AG09309 (cell line): ENCODE measurements at places on chromosomes 7 and 10.

DNA sequence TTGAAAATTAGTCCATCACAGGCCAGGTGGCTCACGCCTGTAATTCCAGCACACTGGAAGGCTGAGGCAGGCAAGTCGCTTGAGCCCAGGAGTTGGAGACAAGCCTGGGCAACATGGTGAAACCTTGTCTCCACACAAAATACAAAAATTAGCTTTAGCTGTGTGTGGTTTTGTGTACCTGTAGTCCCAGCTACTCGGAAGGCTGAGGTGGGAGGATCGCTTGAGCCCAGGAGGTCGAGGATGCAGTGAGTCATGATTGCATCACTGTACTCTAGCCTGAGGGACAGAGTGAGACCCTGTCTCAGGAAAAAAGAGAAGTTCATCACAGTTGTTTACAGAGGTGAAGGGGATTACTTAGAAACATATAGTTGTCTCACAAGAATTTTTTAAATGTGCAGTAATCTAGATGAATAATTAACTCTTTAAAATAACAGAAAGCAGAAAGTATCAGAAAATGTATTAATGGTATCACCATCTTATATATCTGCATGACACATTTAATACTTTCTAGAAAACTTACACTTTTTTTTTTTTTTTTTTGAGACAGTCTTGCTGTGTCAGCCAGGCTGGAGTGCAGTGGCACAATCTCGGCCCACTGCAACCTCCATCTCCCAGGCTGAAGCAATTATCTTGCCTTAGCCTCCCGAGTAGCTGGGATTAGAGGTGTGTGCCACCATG is 8.9 kb downstream of the LCOR start:
- no peak for DNase-seq

GRCh38 chr7:2791390-2791789 is 52.7 kb downstream of the GNA12 start:
- no peak for DNase-seq

DNA sequence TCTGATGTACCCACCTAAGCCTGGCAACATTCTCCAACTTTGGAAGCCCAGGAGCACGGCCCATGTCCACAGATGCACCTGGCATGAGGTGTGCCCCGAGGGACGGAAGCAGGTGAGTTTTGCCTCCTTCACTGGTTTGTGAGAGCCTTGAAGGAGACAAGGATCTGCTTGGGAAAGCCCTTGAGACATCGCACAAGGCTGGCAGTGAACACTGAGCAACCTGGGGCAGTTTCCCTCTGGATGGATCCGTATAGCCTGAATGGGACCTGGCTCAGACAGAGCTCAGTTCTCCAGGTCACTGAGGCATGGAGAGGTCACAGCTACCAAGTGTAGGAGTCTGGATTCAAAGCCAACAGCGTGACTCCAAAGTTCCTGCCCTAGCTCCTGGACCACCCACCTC is 8.8 kb upstream of the NUPR2 start:
- no peak for DNase-seq

DNA sequence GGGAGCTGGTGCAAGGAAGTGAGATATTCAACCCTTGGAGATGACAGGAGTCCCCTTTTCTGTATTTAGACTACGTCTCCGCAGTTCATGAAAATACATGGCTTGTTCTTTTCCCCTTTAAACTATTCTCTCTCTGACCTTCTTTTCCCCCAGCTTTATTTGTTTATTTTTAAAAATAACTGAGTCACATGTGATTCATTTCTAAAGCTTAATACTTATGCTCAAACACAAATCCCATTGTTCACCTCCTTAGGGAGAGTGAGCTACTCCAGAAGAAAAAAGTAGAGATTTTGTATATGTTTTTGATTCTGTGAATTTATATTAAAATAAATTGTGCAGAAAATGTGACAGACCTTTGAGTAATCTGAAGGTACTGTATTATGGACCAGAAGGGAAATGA is 35.9 kb upstream of the FZD1 start:
- DNase-seq = no peak

DNA sequence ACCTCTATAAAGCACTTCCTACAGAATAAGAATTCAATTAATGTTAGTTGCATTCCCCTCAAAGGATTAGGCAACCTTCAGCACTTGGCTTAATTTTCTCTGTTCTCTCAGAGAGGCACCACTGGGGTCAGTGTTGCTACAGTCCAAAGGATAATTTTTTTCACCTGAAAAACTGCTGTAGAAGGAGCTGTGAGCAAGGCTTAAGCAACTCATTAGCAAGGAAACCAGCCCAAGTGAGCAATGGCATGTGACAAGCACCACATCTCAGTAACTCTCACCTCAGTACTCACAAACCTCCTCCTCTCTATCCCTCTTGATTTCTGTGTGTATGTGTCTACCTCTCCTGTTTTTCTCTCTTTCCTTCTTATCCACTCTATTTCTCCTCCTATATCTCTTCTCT is 55.9 kb downstream of the DGKI start:
- no peak for DNase-seq

- peak; percentile 54 for DNase-seq
Observed at GRCh38 chr10:79127151-79127961, 58.6 kb downstream of the ZMIZ1 start.

- DNase-seq = no peak
Observed at GRCh38 chr10:118927321-118927720, 102.2 kb upstream of the NANOS1 start.

- no peak for DNase-seq
Observed at GRCh38 chr10:86262688-86263181, 103.9 kb downstream of the GRID1 start.

- no peak for DNase-seq
Observed at GRCh38 chr10:23968301-23968700, 240.6 kb upstream of the KIAA1217 start.

GRCh38 chr7:140722254-140722653 is 25.7 kb downstream of the NDUFB2 start:
- DNase-seq = no peak

DNA sequence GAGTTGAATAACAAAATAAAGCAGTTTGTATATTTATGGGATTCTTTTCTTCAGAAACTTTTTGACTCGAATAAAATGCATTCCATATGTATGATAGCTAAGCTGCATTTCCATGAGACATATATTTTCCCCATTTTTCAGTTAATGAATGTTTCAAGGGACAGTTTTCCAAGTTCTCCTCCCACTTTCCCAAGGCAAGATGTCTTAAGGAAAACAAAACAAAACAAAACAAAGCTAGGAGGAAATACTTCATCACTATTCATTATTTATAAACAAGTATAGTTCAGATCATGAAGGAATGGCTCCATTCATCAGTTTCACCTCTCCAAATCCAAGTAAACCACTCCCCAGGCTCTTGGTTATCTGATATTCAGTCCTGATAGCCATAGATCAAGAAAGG is 261.0 kb downstream of the WDR11 start:
- no peak for DNase-seq

DNA sequence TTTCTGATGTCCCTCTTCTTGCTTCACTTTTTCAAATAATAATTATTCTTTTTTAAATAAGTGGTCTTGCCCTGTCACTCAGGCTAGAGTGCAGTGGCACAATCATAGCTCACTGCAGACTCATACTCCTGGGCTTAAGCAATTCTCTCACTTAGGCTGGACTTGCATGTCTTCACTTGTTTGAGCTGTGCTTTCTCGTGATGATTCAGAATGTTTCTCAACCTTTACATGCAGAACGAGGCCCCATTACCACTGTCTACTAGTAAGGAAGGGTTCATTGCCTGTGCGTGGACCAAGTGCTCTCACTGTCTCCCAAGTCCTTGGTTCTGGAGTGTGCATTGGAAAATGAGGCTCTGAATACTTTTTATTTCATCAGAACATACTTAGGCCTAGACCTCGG is 468.6 kb upstream of the COBL start:
- no peak for DNase-seq

GRCh38 chr7:23955600-23956149 is 245.7 kb downstream of the STK31 start:
- DNase-seq = no peak

DNA sequence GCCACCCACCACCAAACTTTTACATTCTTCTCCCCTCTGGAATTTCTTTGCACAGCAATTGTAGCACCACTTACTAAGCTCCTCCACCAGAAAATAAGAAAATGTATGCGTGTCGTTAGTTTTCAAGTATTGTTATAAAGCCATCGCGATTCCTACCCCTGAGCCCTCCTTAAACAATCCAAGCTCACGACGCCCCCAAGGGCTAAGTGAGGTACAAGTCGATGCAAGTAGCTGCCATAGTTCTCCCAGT is 1.3 kb downstream of the FRAT2 start:
- no peak for DNase-seq

DNA sequence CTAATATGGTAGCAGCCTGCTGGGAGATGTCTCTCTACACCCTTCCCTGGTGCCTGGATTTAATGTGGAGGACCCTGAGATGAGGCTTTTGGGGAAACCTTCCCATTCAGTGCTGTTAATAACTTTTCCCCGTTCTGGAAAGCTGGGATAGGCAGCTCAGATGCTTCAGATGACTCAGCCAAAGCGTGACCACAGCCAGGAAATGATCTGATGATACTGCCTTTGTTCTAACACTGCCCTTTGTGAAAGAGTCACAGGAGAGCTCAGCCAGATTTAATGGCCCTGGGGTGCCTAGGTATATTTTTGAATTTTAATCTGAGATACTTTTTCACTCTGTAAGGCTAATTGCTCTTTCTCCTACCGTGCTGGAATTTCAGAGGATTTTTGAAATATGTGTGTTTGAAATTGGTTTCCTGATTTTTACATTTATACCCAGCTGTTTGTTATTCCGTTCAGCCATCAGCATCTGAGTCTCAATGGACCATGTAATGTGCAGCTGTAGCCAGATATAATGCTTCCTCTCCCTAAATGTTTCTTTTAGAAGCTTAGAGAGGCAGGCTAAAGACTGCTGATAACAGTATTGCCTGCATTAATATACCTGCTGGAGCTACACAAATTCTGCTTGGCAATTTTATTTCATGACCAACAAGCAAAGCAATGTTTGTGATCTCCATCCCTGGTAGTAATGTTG is 17.8 kb downstream of the CELF2 start:
- peak; percentile 8 for DNase-seq

- no peak for DNase-seq
Observed at GRCh38 chr7:88226886-88227516, 7.2 kb upstream of the SRI start.

GRCh38 chr10:86123715-86124114 is 242.9 kb downstream of the GRID1 start:
- DNase-seq = no peak

DNA sequence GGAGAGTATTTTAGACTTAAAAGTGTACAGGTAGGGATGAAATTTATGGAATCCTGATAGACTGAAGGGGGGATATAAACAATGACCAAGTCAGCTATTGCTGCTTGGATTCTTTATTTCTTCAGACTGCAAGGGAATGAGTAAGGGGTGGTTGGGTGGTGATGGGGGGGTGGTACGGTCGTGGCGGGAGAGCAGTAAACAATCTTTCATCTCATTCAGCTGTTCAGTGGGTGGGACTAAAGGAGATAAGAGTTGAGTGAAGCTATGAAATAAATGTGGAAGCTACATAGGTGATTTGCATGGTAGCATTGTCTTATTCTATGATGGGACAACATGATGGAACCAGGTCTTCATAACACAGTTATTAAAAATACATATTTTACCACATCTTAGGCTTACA is 1.8 kb downstream of the SEPTIN7 start:
- DNase-seq = no peak
